ENCODE measurements at places on chromosomes 4 and X.

DNA sequence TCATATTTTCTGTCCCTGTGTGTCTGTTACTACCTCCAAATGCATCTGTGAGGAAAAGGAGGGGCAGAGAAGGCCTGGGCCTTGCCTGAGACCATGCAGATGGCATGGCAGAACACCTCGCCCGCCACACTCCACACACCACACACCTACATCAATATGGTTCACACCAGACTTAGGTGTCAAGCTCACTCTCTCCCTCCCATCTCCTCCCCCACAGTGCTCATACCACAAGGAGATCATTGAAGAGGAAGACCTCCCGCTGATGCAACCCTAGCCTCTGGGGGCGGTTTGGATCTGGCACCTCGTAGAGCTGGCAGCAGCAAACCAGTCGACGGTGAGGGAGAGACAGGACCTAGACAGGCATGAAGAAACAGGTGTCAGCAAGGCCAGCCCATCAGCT, 16.6 kb upstream of the KDM5C start:
- no peak for DNase-seq

- DNase-seq: no peak
Measured at GRCh38 chr4:57351731-57352130, 241.5 kb upstream of the IGFBP7 start.

DNA sequence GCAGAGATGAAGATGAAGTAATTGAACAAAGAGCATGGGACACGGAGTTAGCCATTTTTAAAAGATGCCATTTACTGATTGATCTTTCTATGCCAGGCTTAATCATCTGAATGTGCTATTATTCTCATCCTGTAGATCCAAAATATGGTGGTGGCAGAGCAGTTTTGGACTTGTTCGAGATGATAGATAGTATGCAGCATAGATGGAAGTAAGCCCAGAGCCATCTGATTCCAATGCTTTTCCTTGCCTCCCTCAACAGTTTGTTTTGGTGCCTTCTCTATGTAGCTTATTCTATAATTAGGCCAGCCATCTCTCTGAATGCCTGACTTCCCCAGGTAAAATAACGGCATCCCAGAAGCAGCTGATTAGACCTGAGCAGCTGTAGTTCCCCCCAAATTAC, 152.6 kb upstream of the CLNK start:
- DNase-seq: no peak

- no peak for DNase-seq
Measured at GRCh38 chrX:43481576-43481975, 174.5 kb upstream of the MAOA start.

DNA sequence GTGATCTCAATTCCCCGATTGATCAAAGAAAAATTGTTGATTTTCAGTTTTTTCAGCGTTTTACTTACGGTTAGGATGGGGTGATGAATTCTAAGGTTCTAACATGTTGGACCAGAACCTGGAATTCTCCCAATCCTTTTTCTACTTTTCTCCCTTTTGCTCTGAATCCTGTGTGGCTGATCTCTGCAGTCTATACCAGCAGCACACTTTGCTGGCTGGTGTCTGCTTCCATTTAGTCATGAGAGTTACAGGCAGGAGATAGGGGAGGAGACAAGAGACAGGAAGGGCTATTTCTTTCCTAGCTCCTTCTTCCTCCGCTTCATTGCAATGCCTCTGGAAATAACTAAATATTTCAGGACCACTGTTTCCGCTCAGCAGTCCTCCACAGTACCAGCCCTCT, 623.9 kb downstream of the CENPC start:
- no peak for DNase-seq

- DNase-seq: peak; percentile 62
Measured at GRCh38 chr4:148376151-148376550, 66.1 kb downstream of the NR3C2 start.

DNA sequence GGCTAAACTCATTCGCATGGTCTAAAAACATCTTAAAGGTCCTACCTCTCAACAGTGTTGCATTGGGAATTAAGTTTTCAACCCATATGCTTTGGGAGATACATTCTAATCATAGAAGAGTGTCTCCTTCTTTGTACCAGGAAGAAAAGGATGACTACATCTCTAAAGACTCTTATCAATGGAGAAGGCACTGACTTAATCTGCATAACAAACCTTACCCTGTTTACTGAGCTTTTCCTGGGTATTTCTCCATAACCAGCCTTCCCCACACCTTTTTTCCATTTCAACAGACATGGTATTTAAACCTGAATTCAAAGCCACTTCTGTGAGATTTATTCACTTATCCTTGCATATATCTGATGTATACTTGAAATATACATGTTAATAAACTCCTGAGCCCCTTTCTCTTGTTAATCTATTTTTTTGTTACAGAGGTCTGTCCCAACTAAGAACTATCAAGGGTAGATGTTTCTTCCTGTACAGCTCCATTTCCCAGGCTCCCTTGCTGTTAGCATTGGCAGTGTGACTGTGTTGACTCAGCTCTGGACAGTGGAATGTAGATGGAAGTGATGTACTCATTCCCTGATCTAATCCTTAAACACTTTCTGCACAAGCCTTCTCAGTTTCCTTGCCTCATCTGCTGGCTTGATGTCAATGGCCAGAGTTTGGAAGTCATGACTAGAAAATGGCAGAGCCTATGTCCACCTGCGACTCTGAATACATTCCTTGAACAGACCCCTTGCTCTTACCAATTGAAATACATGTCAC, 148.9 kb upstream of the CPEB2 start:
- DNase-seq: no peak

DNA sequence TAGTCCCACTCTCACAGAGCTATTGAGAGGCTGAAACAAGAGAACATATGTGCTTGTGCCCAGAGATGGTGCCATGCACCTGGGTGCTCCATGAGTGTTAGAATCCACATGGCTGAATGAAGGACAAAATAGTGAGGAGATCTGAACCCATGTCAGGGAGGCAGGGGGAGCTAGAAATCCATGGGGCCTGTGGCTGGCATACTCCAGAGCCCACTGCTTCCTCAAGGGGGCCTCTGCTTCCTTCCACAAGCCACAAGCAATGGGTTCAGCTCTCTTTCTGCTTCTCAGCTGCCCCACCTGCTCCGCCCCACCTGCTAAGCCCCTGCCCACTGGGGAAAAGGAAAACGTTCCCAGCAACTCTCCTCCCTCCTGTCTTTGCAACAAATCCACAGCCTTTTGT, 46.1 kb downstream of the PJA1 start:
- DNase-seq: no peak

DNA sequence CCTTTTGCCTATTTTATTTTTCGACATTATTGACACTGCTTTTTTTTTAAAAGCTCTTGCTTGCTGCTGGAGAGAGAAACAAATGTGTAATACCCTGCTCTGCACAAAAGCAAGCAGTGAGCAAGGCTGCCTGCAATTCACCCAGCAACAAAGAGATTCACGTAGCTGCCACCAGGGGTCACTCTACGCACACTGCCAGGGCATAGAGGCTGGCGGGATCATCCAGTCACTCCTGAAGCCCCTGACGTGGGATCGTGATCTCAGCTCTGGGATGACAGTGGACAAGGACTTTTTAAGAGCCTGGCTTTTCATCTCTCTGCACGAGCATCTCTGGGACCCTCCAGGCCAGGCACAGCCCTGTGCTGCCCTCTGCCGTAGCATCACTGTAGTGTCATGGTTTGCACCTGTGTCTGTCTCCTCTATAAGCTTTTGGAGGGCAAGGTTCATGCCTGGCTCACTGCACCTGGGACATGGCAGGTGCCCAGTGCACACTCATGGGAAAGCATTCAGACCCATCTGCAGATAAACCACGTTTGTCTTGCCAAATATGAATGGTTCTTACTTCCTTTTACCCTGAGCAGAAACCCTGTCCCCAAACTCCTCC, 19.8 kb downstream of the C4orf50 start:
- DNase-seq: peak; percentile 8

- DNase-seq: no peak
Measured at GRCh38 chrX:71227370-71228062, 4.5 kb downstream of the GJB1 start.

- no peak for DNase-seq
Measured at GRCh38 chrX:56932106-56932505, 63.2 kb downstream of the SPIN3 start.

- DNase-seq: peak; percentile 75
Measured at GRCh38 chrX:53288189-53288588, 6.8 kb upstream of the IQSEC2 start.

DNA sequence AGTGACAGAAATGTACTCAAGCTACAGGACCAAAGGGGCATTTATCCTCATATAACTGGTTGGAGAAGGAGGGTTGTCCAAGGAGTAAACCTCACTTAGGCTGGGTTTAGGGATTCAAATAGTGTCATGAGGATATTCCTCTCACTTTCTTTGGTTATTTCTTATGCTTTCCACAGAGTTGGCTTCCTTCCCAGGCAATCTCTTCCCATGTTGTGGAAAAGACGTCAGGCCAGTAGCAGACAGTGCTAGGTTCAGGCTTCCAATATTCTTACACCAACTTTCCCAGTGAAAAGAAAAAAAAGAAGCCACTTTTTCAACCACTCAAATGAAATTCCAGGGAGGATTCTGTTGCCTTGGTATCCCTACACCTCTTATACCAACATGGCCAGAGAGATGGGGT, 653.0 kb downstream of the C4orf33 start:
- DNase-seq: no peak

DNA sequence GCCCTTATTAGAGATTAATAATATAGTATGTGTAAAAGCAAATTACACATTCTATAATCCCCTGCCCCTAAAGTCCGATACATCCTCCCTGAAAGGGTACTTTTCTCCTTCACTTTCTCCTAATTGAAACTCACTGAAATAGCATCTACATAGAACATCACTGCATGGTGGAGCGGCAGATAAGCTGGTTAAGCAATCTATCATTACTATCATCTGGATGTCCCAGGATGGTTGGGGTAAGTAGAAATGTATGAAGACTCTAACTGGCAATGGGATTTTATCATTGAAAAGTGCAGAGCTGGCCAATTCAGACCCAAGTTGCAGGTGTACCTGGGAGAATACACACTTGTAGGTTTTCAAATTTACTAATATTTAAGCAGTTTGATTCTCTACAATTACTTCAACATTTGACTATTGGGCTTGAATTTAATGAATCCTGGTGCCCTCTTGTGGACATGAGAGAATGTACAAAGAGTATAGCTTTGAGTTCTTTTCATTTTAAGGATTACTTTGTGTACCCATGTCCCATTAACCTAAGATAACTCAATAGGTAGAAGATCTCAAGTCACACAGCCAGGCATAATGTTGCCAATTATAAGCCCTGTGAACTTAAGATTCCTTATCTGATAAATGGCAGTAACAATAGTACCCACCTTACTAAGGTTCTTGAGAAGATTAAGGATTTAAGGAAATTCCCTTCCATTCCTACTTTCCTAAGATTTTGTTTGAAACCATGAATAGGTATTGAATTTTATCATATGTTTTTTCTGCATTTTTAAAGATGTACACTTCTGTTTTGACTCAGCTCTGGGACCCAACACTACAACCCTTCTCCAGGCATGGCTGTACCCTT, 69.8 kb downstream of the SHROOM3 start:
- DNase-seq: no peak

DNA sequence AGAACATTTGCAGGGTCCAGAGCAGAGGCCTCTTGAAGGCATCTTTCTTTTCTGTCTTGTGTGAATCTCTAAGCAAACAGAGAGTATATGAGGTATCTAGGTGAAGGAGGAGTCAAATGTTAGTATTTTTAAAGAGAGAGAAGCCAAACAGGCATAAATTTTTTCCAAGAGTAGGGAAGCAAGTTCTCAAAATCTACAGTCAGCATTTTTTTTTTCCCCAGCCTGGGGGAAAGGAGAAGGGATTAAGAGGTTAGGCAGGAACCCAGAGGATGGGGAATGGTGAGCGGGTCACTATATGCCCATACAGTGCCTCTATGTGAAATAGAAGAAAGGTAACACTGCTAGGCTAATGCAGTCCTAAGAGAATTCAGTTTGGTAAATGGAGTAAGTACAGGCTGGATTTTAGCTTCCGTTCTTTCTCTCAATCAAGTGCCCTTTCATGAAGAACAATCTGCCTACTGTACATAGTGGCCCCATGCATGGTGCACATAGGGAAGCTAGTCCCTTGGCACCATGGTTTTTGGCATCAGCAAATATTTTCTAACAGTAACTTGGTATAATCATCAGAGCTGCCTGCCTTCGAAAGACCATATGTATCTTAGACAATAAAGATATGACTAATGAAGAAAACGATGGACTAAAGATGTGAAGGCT, 163.1 kb upstream of the MAB21L2 start:
- no peak for DNase-seq

DNA sequence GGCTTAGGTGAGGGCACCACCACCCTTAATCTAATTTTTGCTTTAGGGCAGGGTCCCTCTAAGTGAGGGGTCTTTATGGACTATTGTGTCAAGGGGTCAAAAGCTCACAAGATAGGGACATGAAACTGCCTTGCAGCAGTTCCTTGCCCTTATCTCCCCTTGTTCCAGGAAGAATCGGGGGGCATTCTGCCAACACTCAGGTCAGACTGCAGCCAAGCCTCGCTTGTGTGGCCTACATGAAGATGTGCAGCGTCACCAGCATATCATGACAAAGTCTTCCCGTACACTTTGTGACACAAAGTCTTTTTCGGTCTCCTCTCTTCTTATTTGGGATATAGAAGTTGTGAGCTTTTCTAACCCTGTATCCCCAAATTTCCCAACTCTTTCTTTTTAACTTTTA, 17.5 kb upstream of the USP9X start:
- DNase-seq: no peak

DNA sequence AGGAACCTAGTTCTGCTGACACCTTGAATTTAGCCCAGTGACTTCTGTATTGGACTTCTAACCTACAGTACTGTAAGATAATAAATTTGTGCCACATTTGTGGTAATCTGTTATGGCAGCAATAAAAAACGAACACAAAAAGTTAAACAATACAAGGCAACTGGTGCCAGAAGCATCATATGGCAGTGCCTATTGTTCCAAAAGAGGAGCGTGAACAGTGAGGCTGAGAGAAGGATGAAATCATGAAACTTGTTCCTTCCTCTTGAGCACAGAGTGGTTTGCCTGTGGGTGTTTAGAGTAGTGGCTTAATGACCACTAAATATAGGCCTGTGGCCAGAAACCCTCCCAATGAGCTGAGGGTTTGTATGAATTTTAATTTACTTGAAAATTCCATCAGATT, 69.7 kb upstream of the PGRMC2 start:
- no peak for DNase-seq

DNA sequence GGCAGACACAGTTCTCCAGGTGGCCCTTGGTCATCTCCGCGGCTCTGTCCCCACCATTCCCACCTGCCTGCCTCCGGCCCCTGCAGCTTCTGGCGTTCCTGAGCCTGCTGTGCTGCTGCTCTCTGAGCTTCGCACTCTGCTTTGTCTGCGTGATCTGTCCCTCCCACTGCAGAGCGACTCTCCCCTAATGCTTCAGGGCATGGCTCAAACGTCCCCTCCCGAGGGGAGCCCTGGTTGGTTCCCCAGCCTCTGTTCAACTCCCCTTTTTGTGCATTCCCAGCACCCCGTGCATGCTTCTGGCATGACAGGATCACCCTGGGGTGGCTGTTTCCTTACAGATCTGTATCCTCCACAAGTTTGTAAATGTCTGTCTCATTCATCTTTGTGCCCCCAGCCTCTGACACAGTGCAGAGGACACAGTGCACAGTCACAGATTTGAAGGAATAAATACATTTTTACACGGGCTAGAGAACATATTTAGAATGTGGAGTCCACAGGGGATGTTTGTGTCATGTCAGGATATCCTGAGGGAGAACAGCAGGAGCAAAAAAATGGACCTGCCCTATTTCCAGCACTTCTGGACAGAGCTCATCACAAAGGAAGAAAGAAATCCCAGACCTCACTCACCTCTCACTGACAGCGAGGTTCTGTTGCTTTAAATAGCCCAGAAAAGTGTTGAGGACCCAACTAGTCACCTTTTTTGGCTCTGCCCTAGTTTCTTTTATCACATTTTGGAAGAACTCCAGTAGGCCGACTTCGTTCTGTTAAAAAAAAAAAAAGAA, 72.6 kb downstream of the GATB start:
- DNase-seq: no peak

- DNase-seq: no peak
Measured at GRCh38 chrX:107894038-107894437, 68.4 kb downstream of the MID2 start.

Data from NCI-H446 treated with DMSO at 0.1 percent for 48 hours (cell line).